ENCODE measurements at places on chromosomes 7 and 10. TPM values are rescaled to one million over a fixed set of nuclear protein-coding genes. Genes with fewer than 3 reads are reported as not detected.

The KCTD7 gene
- total RNA-seq, result 6.1 TPM

The TSPAN13 gene
- total RNA-seq, result 13.9 TPM

The SLC16A12 gene
- not detected for total RNA-seq

The COBL gene
- 6.1 TPM for total RNA-seq

The SCRN1 gene
- total RNA-seq, result 6.3 TPM

The OIT3 gene
- not detected for total RNA-seq

The RARRES2 gene
- 111 TPM for total RNA-seq

The FGL2 gene
- 16.4 TPM for total RNA-seq

The MBL2 gene
- not detected for total RNA-seq

The C10orf105 gene
- total RNA-seq, result under 0.01 TPM

The PHYH gene
- total RNA-seq, result 5.0 TPM

The ARPC1B gene
- 166 TPM for total RNA-seq

The ASZ1 gene
- total RNA-seq, result not detected

The GPR15LG gene
- total RNA-seq, result 335 TPM

The NYAP1 gene
- not detected for total RNA-seq

The ECHDC3 gene
- 0.44 TPM for total RNA-seq

The ZNF488 gene
- total RNA-seq, result 1.4 TPM

The CTAGE4 gene
- total RNA-seq, result 8.6 TPM

The SEC23IP gene
- total RNA-seq, result 13.0 TPM

The PHYHIPL gene
- not detected for total RNA-seq

The CNNM1 gene
- 2.4 TPM for total RNA-seq

The KCP gene
- 1.5 TPM for total RNA-seq

All from esophagus squamous epithelium (tissue), 5 donors.